ENCODE measurements at places on chromosomes 13 and 19.

- DNase-seq: no peak
Observed at GRCh38 chr19:10756791-10757190, 38.9 kb downstream of the DNM2 start.

GRCh38 chr13:98845742-98846141 is 93.3 kb upstream of the SLC15A1 start:
- DNase-seq: no peak

DNA sequence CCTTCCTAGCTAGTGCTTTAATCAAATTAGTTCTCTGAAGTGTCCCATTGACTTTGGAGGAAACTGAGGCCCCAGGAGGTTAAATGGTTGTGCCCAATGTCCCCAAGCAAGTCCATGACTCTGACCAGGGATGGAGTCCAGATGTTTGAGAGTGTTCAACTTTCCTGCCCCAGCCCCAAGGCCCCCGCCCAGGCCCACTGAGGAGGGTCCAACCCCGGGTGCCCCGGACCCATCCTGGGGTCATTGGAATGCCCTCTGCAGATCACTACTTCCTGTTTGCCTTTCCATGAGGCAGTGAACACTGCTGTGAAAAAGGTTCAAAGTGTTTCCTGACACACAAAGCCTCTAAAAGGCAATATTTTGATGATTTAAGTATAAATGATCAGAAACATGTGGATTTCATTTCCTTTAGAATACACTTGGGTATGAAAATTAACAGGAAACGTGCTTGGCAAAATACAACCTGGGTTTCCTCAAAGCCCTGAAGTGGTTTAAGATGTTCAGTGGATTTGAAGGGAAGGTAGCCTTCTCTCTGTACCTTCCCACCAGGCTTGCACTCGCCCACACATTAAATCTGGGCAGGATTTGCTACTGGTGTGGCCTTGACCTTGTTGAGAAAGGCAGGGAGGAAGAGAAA is 335.7 kb downstream of the TSHZ3 start:
- DNase-seq: no peak

DNA sequence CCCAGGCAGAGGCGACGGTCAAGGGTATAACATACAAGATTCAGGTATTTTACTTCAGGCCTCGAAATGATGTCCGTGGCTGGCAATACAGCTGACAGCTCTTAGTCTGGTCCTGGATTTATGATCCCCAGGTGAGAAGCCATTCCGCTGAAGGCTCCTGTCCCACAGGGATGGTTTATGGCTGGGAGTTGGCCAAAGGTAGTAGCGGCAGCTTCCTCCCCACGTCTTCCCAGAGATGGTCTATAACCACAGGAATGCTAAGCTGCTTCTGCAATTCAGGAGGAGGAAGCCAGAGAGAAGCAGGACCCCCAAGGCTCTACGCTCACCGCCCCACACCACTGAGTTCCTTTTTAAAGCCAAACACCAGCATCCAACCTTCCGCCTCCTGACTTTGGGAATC is 27.1 kb downstream of the OLFM2 start:
- no peak for DNase-seq

GRCh38 chr19:1665565-1666047 is 13.2 kb upstream of the TCF3 start:
- DNase-seq: no peak

DNA sequence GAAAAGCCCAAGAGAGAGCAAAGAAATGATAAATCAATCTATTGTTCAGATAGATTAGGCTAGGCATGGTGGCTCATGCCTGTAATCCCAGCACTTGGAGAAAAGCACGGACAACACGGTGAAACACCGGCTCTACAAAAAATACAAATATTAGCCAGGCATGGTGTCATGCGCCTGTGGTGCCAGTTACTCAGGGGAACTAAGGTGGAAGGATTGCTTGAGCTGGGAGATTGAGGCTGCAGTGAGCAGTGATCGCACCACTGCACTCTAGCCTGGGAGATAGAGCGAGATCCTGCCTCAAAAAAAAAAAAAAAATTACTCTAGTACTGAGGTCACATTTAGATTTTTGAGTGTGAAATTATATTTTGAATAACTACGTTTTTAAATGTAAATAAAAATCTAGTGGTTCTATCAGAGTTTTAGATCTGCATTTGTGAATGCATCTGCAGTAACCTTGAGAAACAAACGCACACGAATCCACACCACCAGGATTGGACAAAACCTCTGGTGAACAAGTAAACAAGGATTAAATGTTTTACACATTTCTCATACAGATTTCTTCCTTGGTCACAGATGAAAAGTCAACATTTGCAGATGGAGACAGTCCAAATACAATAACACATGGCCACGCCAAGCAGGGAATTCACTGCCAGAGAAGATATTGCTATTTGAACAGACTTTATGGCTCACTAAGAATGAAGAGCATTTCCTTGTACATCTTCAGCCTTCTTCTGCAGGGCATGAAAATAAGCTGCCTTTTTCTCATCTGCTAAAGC is 917.6 kb downstream of the PCDH9 start:
- DNase-seq: no peak

- no peak for DNase-seq
Observed at GRCh38 chr13:110047496-110047895, 259.5 kb downstream of the COL4A1 start.

DNA sequence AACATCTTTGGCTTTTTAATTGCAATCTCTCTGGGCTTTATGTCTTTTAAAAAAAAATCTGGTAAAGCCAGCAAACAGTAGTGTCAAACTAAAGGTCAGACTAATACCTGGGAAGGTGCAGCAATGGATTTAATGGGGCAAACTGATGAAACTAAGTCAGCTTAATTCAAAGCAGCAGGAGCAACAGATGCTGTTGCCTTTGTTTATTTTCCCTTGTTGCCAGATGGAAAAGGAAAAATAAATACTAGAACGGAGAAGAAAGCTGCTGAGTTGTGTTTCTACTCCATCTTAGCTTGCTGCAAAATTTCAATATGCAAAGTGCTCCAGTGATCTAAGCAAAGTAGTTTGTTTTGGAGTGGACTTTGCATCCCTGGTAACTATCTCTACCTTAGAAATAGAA is 1097.8 kb downstream of the PCDH17 start:
- no peak for DNase-seq

- peak; percentile 92 for DNase-seq
Observed at GRCh38 chr19:7636691-7637373, at the start of gene STXBP2. Gene STXBP2 (plus strand): TSS chr19:7637110. CDS start chr19:7637150, 40 bp downstream.

- DNase-seq: no peak
Observed at GRCh38 chr13:39684531-39685137, 29.2 kb downstream of the COG6 start.

DNA sequence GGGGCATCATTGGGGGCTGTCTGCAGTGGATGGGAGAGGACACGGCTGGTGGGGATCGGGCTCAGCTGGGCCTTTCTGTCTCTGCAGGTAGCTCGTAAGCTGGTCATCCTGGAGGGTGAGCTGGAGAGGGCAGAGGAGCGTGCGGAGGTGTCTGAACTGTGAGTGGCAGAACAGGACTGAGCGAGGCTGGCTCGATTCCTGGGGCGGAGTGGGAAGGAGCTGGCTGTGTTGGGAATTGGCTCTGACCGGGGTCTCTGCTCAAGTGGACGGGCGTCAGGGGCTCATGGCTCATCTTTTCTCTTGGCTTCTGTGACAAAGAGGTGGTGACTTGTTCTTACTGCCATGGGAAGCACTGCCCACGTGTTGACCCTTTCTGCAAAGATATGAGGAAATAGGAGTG is 11.6 kb downstream of the TPM4 start:
- DNase-seq: no peak

DNA sequence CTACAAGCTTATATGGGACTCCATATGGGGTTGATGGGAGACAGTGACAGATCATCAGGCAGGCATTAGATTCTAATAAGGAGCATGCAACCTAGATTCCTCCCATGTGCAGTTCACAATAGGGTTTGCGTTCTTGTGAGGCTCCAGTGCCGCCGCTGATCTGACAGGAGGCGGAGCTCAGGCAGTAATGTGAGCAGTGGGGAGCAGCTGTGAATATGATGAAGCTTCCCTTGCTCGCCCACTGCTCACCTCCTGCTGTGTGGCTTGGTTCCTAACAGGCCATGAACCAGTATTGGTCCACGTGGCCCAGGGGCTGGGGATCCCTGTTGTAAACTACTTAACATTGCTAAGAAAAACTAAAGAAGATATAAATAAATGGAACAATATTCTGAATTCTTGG is 378.4 kb downstream of the KCNRG start:
- DNase-seq: no peak

GRCh38 chr13:51241720-51242119 is 19.5 kb downstream of the FAM124A start:
- no peak for DNase-seq

- DNase-seq: peak; percentile 73
Observed at GRCh38 chr19:5031231-5032100, 62.6 kb downstream of the KDM4B start.
